Activated CD4-positive, alpha-beta T cell treated with anti-CD3 and anti-CD28 coated beads, Interleukin-2, amount 50 U/mL, for 4 hours (primary cell): ENCODE measurements at places on chromosomes 7 and 10.

GRCh38 chr10:60139798-60140566 lies 233.6 kb upstream of the CCDC6 start:
- DNase-seq: no peak

DNA sequence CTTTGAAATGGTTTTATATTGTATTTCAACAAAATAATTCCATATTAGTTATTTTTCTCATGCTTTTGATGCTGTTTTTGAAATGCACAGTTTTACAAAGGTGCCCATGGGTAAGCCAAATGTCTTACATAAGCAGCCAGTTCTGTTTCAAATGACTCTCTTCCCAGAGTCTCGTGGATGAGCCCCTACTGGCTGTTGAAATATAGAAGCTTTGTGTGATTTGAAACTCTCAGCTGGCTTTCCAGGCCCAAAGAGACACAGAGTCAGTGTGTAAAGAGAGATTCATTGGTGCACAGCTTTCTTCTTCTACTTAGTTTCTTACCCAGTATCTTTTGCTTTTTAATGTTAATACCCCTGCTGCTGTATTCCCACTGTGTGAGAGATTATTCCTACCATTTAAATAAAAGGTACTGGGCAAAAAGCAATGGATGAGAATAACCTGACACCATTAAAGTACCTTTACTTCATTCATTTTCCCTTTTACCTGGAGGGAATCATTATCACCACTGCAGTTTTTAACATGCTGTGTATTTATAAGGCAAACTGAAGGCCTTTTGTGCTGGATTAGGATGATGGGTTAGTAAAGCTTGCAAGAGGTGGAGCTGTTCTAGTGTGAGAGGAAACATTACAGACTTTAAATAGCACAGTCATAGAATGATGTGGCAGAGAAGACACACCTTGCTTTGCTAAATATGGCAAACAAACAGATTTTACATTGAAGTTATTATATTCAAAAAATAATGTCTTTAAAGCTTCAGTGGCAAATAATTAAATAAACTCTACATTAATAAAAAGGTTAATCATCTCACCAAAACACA lies 415.1 kb downstream of the THSD7A start:
- DNase-seq: no peak

- DNase-seq: no peak
Observed at GRCh38 chr10:12438919-12439692, 89.8 kb downstream of the CAMK1D start.

- peak; percentile 51 for DNase-seq
Observed at GRCh38 chr10:100670828-100671479, 74.4 kb upstream of the PAX2 start.

- DNase-seq: no peak
Observed at GRCh38 chr10:127576740-127577161, 27.6 kb downstream of the NPS start.

GRCh38 chr7:115748123-115748738 lies 282.3 kb downstream of the TFEC start:
- no peak for DNase-seq
